Hematopoietic multipotent progenitor cell (in vitro differentiated cells): ENCODE measurements at places on chromosomes 7 and 10. TPM values are rescaled to one million over a fixed set of nuclear protein-coding genes. Genes with fewer than 3 reads are reported as not detected.

GRCh38 chr7:135454060-135454459, 55.8 kb downstream of the CNOT4 start:
- no peak for DNase-seq

- DNase-seq: no peak
Measured at GRCh38 chr7:7254908-7255307, 72.6 kb downstream of the C1GALT1 start.

The GBX1 gene
- not detected for total RNA-seq

DNA sequence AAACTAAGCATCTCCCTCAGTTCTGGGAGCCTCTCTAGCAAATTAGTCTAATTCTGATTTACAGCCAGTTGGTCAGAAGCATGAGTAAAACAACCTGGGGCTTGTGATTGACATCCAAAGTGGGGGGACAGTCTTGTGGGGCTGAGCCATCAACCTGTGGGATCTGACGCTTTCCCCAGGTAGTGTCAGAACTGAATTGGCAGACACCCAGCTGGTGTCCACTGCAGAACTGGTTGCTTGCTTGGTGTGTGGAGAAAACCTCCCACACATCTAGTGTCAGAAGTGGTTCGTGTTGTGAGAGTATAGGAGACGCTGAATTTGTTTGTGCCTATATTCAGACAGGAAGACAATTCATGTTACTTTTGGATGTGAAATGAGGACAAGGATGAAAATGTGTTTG, 92.2 kb upstream of the PDCD4 start:
- DNase-seq: no peak

The HMX3 gene
- total RNA-seq: not detected
